ENCODE measurements at places on chromosomes 2 and 18. TPM values are rescaled to one million over a fixed set of nuclear protein-coding genes. Genes with fewer than 3 reads are reported as not detected.

Gene ABCB11
- 0.11 TPM for polyA plus RNA-seq

Gene MC5R
- polyA plus RNA-seq, result 3.0 TPM

Gene HS6ST1
- 34.6 TPM for polyA plus RNA-seq

Gene CXCR1
- not detected for polyA plus RNA-seq

Gene CRYGD
- not detected for polyA plus RNA-seq

Gene SCN9A
- 5.1 TPM for polyA plus RNA-seq

Gene AMER3
- polyA plus RNA-seq, result 0.12 TPM

Gene CHRND
- polyA plus RNA-seq, result 134 TPM

Gene RIT2
- not detected for polyA plus RNA-seq

Gene MAP3K19
- polyA plus RNA-seq, result not detected

Gene CNNM3
- polyA plus RNA-seq, result 18.6 TPM

Gene EML6
- 26.5 TPM for polyA plus RNA-seq

- DNase-seq, result no peak
Observed at GRCh38 chr2:95575857-95576256, 15.9 kb upstream of the TRIM43 start.

DNA sequence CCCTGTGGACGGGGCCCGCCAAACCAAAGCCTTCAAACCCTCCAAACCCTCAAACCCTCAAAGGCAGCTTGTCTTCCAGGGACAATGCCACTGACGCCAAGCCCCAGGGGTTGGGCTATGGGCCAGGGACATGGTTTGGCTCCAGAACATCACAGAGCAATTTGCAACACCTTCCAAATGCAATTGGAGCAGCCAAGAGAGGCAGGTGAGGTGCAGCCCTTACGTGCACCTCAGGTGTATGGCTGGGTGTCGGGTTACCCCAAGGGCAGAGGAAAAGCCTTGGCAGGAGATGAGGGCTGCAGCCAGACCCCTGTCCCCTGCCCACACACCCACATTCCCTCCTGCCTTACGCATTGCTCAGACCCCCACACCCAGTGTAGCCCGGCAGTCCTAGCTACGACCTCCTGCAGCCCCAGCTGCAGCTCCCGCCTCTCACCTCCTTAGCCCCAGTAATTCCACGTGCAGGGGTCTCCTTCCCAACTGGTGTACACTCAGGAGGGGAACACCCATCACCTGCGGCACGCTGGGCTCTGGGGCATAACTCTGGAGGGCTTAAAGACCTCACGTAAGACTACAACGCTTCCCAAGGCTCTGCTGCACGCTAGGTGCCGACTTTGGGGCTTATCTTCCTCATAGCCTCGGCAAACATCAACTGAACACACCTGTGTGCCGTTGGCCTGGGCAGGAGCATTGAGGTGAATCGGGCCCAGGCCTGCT is 88.7 kb downstream of the TFCP2L1 start:
- no peak for DNase-seq

DNA sequence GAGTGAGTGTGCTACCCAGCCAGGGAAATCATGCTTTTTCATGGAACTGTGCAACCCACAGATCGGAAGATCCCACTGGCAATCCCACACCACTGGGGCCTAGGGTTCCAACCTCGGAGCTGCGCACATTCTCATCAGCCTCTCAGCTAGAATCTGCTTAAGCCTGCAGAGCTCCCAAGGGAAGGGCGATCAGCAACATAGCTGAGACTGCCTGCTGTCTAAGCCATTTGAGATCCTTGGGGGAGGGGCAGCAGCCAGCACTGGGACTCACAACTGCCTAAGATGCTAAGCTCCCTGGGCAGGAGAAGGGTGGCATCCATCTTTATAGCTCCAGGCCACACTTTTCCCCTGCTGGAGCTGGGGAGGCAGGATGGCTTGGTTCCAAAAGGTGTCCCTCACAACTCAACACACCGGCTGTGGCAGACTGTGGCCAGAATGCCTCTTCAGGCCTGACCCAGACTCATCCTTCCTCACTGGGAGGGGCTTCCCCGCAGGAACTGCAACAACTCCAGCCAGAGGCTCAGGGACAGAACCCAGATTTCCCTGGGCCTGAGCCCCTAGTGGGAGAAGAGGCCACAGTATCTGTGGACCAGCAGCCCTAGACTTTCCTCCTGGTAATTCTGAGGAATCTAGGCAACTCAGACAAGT is 1133.3 kb upstream of the PIK3C3 start:
- no peak for DNase-seq

GRCh38 chr18:29077344-29077743 is 900.4 kb upstream of the CDH2 start:
- DNase-seq, result no peak

GRCh38 chr2:160394153-160394552 is 99.5 kb downstream of the RBMS1 start:
- no peak for DNase-seq

DNA sequence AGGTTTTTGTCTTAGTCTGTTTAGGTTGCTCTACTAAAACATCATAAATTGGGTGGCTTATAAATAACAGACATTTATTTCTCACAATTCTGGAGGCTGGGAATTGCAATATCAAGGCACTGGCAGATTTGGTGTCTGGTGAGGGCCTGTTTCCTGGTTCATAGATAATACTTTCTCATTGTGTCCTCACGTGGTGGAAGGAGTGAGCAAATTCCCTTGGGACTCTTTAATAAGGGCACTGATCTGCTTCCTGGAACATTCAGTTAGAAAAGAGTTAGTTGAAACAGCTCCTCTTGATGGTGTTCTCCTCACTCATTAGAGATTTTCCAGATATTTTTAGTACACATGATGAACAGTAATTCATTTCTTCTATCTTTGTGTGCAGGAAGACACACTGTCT is 22.3 kb downstream of the COL4A3 start:
- no peak for DNase-seq

DNA sequence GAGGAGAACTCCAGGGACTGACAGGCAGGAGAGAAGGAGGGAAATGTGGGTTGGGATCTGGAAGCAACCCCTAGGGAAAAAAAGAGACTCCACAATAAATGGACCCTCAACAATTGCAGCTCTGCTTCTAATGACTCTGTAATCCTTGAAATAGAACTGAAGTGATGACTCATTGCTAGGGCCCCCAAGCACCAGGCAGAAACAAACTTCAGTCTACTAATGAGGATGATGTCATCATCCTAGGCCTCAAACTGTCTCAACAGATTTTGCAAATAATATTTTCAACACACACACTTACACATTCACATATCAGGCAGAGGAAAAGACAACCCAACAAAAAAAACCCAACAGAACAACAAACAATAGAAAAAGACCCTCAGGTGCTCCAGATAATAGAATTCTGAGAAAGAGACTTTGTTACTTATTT is 143.3 kb downstream of the HDAC4 start:
- no peak for DNase-seq

DNA sequence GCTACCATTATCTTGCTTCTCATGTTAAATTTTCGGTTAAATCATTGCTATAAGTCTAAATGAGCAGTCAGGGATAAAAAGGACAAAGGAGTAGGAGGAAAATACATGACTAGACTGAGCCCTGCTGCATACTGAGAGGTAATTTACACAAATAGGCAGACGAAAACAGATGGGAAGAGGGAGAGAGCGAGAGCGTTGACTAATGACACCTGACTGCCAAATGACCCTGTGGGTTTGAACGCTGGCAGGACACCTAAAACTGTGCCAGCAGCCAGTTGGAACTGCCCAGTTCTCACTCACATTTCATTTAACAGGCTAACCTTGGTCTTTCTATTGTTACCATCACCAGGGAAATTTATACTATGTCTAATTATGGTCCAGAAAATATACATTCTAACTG is 978.2 kb downstream of the CPS1 start:
- DNase-seq, result no peak

DNA sequence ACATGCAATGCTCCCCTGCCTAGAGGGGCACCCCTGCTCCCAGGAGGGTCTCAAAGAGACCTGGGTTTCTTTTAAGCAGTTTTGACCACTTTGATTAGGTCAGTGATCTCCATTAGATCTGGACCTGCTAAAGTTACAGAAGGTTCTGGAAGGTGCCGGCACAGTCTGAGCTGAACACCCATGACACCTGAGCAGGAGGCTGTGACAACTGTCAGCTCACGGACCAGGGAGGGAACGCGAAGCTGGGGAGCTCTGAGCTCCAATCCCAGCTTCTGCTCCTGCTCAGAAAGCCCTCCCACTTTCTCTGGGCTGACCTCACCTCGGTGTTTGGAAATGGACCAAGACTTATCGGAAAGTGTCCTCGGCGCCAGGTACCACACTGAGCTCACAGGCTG is 113.8 kb downstream of the NFATC1 start:
- DNase-seq, result no peak

- DNase-seq, result no peak
Observed at GRCh38 chr18:50027996-50028395, 167.0 kb downstream of the MYO5B start.

- DNase-seq, result no peak
Observed at GRCh38 chr2:74072565-74072964, 75.1 kb downstream of the BOLA3 start.

- no peak for DNase-seq
Observed at GRCh38 chr2:169746240-169746639, 12.6 kb downstream of the KLHL23 start.
